ENCODE measurements at places on chromosomes 12 and 14. TPM values are rescaled to one million over a fixed set of nuclear protein-coding genes. Genes with fewer than 3 reads are reported as not detected.
A peak's percentile ranks its signal among the peaks of the same experiment; 100 is the strongest.

GRCh38 chr14:96911499-96912149, 114.4 kb downstream of the VRK1 start:
- DNase-seq: no peak

Gene CABP1
- 1.8 TPM for polyA plus RNA-seq

DNA sequence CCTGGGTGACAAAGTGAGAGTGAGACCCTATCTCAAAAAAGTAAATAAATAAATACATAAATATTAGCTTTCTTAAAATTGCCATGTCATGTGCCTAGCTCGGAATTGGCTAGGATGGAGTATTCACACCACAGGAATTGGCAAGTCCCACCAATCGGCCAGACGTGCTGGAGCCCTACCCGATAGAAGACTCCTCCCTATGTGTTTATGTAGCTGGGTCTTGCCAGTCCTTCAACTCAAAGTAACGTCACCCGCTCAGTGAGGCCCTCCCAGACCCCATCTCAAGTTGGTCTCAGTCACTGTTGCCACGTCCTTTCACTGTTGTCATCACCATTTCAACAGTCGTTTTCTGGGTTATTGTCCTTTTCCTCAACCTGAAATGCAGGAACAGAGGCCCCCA, 20.2 kb downstream of the VRTN start:
- DNase-seq: no peak

DNA sequence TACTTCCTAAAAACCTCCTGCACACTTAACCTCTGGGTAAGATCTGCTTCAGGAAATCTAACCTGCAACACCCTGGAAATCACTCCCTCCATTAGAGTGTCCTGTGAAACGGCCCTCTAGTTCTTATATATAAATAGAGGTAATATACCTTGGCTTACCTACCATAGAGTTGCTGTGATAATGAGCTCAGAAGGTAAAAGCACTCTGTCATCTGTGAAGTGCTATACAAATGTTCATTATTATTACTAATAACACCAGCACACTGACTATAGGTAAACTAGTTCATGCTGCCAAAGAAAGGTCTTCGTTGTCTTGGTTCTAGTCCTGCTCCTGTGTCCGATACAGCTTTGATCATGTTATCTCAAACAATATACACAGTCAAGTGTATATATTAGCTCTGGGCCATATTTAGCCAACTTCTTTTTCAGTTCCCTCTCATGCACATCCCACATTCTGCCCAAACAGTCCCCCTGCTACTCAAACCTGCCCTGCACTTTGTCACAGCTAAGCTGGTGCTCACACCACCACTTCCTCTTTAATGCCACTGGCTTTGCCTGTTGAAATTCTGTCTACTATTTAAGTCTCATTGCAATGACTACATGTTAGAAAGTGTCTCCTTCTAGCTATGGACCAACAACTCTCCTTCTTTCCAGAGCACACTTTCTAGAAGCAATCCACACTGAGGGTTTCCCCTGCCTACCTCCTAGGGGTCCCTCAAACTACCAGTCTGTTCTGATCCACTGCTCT, 5.1 kb downstream of the E2F7 start:
- no peak for DNase-seq

- DNase-seq: peak; percentile 44
Measured at GRCh38 chr14:89186856-89187376, 230.1 kb downstream of the FOXN3 start.

DNA sequence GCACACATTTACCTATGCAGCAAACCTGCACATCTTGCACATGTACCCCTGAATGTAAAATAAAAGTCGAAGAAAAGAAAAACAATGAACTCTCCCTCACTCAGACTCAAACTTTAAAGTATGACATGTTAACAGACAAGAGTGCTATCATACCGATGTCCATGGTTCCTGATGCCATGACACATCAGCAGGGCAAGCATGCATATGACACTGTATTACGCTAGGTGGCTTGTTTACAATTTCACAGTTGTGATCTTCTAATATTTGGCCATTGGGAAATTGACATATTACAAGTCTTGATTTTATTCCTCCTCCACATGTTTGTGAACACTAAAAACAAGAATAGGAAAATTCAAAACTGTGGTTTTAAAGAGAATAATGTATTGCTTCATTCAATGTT, 126.6 kb downstream of the ADAMTS20 start:
- DNase-seq: no peak

GRCh38 chr14:20424851-20425250, 11.1 kb downstream of the KLHL33 start:
- DNase-seq: no peak

DNA sequence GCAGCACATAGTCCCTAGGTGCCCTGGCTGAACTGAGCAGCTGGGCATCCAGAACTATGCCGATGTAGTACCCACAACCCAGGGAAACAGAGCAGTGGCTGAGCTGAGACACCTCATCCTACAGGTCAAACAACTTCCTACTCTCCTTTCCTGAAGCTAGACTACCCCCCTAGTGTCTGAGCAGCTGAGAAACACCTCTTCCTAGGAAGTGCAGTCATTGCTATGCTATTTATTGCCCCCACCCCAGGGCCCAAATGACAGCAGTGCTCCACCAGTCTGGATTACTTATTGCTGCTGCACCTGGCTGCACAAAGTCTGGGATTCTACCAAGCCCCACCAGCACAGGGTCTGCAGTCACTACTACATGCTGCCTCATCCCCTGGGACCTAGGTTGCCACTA, 16.7 kb upstream of the GARIN2 start:
- DNase-seq: no peak

DNA sequence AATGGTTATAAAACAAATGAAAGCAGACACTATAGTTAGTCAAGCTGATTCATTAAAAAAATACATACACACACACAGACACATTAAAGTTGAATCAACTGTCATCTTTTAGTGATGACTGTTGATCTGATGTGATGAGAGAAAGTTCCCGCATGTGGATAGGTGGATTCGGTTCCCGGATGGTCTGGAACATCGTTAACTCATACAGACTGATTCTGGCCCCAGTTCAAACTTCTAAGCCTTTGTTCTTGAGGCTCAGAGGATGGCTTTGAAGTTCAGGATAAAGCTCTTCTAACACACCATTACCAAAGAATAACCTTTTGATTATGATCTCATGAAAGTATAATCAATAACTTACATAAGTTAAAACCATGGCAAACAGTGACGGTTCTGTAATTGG, 27.5 kb downstream of the WIF1 start:
- no peak for DNase-seq

- no peak for DNase-seq
Measured at GRCh38 chr12:113061061-113061694, 4.6 kb downstream of the DTX1 start.

Gene KCNC2
- not detected for polyA plus RNA-seq

DNA sequence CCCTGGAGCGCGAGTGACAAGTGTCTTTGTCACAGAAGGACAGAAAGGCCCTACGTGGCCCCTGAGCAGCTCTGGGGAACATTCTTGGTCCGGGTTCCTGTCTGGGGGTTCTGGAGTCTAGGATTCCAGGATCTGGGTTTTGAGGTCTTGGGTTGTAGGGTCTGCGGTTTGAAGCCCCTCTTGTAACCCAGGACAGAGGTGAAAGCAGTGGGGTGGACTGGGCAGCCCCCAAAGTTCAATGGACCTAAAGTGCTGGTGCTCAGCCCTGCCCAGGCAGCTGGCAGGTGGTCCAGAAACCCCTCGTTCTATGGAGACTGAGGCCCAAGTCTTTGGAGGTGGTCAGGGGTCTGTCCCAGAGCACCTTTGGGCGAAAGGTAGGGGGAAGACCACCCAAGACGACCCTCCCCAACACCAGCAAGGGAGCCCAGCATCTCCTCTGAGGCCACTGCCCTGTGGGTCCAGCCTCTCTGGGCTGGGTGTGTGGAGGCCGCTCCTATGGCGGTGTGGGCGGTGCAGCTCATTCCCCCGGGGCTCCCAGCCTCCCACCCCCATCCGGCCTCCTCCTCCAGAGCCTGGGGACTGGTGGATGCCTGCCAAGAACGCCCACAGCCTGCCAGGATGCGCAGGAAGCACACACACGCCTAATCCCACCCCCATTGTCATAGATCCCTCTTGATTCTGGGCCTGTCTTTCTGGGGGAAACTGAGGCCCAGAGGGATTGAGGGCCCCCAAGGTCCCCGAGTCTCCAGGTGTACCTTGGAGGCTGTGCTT, 30.2 kb upstream of the ANKRD9 start:
- peak; percentile 65 for DNase-seq

Gene TTC9
- 1.5 TPM for polyA plus RNA-seq

Gene PLCZ1
- polyA plus RNA-seq: 62.8 TPM

Gene AMIGO2
- polyA plus RNA-seq: 28.8 TPM

- DNase-seq: no peak
Measured at GRCh38 chr12:56829908-56830307, 66.8 kb downstream of the HSD17B6 start.

Gene CFL2
- 92.4 TPM for polyA plus RNA-seq
